ENCODE measurements at places on chromosomes 3 and 15.

GRCh38 chr3:60989626-60990441, 261.4 kb downstream of the FHIT start:
- no peak for DNase-seq

DNA sequence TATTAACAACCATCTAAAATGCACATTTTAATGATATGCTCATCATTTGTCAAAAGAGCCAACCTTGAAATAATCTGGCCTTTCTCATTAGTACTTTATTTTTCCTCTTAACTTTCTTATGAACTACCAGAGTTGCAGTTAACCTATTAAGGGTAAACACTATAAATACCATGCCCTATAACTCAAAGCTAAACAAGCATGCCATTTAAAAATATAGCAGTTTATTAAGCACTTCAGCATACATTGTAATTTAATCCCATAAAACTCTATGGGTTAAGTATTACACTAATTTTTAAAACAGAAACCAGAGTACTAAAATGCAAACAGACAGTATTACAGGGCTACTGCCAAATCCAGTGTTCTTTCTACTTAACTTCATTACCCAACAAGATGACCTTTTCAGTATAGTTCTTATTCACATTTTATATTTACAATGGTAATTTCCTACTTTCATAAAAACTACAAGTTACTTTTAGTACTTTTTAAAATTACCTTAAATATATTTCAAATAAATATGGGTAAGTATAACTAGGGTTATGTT, 11.8 kb downstream of the NPTN start:
- DNase-seq = no peak

- DNase-seq = no peak
Observed at GRCh38 chr3:14518893-14519292, 21.2 kb downstream of the GRIP2 start.

DNA sequence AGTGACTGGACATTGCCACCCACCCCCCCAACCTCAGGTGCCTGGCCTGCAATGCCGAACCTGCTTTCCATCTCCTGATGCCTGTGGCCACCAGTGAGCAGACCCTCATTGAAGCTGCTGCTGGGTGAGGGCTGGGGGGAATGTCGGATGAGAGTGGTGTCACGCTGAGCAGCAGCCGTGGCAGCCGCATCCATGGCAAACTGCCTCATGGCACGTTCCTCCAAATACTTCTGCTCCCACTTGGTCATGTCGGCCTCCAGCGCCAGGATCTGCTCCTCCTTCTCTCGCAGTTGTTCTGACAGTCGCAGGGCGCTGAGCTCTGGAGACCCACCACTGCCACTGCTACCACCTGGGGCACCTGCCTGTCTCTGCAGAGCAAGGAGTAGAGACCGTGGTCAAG, 14.2 kb downstream of the AMOTL2 start:
- no peak for DNase-seq

DNA sequence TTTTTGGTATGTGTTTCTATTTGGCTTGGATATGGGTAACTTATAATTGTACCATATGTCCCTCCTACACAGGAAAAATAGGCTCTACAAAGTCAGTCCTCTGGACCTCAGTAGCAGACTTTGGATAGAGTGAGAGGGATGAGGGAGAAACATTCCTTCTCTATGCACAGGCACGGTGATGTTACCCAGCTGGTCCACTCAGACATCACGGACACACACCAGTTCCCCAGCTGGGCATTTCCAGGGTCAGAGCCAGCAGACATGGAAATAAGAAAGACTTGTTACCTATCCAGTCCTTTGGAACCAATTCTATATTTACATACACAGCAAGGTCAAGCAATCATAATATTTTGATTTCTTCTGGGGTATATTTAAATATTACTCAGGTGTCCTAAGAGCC, 433.1 kb upstream of the KCNMB2 start:
- DNase-seq = no peak

- peak; percentile 87 for DNase-seq
Observed at GRCh38 chr15:61275901-61276300, 46.8 kb upstream of the RORA start.

- DNase-seq = peak; percentile 84
Observed at GRCh38 chr15:51681303-51681963, at the start of gene SCG3. Gene SCG3, plus strand, starts transcription at chr15:51681503. Its CDS starts 253 bp downstream, at chr15:51681756.

DNA sequence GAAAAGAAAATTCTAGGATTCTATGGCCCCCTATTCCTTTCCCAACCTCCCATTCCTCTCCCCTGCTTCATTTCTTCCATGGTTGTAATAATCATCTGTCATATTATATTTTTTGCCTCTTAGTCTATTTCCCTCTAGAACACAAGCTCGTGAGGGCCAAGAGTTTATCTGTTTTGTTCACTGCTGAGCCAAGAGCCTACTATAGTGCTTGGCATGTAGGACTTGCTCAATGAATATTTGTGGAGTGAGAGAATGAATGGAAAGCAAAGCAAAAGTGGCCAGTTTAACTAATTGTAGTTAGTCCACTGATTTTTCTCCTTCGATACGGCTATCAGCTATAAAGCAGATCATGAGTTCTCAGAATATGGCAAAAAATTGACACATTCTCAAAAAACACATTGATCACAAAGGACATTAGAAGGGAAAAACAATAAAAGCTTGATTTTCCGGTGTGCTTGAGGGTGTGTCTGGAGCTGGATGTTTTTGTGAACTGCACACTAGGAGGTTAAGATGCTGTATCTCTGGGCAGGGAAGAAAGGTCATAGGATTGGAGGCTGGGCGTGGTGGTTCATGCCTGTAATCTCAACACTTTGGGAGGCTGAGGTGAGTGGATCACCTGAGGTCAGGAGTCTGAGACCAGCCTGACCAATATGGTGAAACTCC, 25.0 kb upstream of the CTSH start:
- DNase-seq = no peak

DNA sequence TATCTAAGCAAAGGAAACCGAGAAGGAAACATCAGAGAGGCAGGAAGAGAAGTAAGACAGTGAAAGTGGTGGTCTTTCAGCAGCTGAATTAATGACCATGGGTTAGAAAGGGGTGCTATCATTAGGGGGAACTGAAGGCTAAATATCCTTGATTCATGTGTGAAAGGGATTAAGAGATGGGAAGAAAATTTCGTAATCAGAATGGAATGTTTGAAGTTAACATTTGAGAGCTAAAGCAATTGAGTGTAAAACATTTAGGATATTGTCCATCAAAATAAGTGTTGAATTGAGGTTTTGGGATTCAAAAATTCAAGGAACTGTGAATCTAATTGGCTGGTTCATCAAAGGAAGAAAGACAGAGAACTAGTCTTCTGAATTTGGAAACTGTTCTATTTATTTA, 4.1 kb upstream of the ECT2 start:
- DNase-seq = no peak

DNA sequence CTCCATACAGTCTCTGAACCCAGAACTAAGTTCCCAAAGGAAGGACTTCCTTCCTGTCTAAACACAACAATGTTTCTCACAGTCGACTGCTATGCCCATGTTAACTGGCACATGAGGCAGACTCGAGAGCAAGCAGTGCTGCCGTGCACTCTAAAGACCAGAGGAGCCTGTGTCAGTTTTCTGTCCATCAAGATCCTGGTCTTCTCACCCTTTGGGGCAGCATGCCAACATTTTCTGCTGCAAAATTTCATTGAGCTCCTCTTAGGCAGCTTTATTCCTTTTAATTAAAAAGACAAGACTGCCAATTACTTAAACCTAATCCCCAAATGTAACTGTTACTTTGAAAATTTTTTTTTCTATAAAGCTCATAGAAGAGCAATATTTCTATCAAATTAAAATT, 205.1 kb downstream of the GAP43 start:
- DNase-seq = no peak

DNA sequence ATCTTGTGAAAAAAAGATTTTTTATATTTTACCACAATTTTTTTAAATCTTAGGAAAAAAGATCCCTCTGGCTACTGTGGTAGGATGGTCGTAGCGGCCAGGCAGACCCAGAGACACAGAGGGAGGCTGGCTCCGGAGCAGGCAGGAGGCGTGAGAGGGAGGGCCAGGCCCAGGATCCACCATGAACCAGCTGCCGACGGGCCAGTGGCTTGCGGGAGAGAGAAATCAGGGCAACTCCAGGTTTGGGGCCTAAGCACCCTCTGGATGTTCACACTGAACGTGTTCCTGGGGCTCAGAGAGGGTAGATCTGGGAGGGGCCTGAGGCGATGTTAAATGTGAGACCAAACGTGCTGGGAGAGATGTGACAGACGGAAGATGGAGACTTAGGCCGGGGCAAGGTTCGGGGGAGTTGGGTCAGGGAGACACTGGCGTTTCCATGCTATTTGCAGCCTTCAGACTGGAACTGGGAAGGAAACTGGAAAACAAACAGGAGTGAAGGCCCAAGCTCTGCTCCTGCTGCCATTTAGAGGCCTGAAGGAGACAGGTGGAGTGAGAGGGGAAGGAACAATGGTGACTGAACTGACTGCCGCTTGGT, 1.6 kb upstream of the VILL start:
- DNase-seq = no peak

DNA sequence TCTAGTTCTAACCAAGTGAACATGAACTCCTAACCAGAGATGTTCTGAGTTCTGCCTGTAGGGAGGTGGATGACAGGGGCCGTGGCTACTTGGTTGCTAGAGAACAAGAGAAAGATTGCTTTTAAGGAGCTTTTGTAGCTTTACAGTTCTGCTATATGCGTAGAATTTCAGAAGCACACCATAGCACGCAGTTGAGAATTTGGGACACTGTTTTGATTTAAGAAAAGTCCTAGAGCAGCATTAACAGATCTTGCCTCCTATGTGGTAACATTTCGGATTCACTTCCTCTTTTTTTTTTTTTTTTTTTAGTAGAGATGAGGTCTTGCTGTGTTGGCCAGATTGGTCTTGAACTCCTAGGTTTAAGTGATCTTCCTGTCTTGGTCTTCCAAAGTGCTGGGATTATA, 181.7 kb downstream of the TCF12 start:
- DNase-seq = no peak

GRCh38 chr15:27244047-27244446, 273.1 kb downstream of the GABRG3 start:
- no peak for DNase-seq

GRCh38 chr3:58659051-58659675, 7.4 kb downstream of the FAM3D start:
- DNase-seq = no peak

DNA sequence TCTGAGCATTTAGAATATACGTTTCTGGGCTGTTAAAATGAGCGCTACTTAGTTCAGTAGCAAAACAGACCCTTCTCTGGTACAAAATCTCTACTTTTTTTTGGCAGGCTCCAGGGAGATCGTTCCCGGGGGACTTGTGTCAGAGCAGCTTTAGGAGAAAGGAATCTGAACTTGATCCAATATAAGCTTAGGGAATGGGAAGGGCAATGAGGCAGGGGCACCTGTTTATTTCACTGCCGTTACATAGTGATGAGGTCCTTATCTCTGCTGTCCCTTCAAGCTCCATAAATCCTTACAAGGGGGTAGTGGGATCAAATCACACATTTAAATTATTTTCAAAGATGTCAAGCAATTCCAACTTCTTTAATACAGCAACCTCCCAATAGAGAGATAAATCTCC, 128.7 kb upstream of the BNIP2 start:
- DNase-seq = no peak

DNA sequence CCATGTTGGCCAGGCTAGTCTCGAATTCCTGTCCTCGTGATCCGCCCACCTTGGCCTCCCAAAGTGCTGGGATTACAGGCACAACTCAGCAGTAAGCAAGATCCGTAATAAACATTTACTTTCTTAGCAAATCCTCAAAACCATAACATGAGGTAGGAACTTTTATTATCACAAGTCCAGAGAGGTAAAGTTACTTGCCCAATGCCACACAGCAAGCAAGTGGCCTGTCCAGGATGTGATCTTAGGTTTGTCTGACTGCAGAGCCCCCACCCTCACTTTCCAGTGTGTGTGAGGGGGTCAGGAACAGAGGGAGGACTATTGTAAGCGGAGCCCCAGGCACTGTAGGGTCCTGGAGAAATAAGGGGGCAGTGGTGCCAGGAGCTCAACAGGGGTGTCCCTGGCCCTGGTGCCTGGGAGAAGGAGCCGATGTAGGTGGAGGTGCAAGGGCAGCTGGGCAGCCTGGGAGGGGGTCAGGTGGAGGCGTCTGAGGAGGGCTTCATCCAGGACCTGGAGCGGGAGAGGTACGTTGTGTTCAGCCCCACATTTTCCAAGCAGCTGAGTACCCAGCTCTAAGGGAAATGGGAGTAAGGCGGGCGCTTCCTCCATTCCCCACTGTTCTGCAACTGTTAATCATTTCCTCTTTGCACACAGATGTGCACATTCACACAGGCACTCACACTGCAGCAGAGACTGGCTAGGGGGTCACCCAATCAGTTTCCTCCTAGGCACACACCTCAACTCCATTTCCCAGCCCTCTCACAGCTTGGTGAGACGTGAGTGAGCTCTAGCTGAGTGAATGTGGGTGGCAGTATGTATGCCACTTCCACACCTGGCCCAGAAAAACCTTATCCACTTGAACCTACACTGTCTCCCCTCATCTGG, 5.9 kb downstream of the RPUSD3 start:
- DNase-seq = no peak

DNA sequence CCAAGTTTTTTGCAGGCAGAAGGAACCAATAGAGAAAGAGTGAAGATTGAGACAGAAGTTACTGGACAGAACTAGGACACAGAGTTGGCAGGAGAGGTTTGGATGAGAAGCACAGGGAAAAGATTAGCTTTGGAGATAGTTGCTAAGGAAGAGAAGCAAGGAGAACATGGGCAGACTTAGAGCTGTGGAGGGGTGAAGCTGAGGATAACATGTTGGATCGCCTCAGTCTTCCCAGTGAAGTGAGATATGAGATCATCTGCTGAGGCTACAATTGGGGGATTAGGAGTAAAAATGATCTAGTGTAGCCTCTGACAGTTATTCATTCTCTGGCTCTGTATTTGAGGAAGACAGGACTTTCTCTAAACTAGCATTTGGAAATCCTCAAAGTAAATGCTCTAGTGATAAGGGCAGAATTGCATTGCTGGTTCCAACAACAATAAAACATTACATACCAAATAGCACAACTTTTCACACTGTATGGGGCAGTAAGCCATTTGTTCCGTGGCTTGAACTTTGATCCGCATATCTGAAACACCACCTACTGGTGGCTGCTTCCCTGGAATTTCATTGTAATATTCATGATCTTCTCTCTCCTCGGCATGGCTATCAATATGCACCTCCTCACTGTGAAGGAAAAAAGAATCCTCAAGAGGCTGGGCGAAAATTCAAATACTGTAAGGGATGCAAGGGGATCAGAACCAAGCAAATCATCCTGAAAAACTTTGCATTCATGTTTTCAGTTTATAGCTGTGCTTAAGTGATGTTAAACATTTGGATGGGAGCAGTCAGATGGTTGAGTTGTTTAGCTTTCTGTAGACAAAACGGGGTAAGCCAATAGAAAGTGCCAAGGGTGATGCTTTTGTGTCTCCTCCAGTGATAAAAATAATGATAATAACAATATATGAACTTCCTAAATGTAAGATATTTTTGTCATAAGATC, 22.2 kb upstream of the EID1 start:
- DNase-seq = no peak

DNA sequence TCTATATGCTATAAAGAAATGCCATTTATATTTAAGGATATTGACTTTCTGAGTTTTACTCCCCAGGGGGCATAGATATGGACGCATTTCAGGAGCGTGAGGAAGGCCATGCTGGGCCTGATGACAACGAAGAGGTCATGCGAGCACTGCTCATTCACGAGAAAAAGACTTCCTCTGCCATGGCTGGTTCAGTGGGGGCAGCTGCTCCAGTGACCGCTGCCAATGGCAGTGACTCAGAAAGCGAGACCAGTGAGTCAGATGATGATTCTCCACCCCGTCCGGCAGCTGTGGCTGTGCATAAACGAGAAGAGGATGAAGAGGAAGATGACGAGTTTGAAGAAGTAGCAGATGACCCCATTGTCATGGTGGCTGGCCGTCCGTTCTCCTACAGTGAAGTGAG, 38.4 kb downstream of the GTF2E1 start:
- no peak for DNase-seq

- DNase-seq = no peak
Observed at GRCh38 chr15:68325726-68326125, 48.2 kb downstream of the FEM1B start.

Measured in NCI-H1092 (cell line).